Right atrium auricular region (tissue), 2 donors: ENCODE measurements at places on chromosomes 2 and 18.

GRCh38 chr2:11938196-11938595 is 191.8 kb downstream of the LPIN1 start:
- peak; percentile 88 for DNase-seq

GRCh38 chr2:145431181-145431951 is 911.4 kb upstream of the ZEB2 start:
- no peak for DNase-seq

DNA sequence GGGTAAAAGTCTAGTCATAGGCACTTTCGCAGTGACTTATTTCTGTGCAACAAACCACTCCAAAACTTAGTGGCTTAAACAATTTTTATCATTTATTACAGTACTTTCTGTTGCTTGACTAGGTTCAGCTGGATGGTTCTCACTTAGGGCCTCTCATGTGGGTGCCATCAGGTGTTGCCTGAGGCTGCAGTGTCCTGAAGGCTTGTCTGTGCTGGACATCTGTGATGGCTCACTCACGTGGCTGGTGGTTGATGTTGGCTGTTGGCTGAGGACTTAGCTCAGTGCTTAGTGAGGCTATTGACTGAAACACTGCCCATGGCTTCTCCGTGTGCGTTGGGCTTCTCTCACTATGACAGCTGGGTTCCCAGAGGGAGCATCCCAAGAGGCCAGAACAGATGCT is 81.4 kb upstream of the GCFC2 start:
- DNase-seq: no peak

DNA sequence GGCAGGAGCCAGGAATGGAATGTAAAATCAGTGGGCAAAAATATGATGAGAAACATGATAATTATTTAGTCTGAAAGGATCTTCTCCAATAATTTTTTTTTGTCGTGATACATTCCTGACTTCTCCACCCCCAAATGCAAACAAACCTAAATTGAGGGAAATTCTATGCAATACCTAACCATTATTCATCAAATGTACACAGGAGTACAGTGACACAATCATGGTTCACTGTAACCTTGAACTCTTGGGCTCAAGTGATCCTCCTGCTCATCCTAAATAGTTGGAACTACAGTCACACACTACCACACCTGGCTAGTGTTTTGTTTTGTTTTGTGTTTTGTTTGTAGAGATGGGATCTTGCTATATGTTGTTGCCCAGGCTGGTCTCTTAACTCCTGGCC is 46.5 kb downstream of the RAB10 start:
- no peak for DNase-seq

- no peak for DNase-seq
Measured at GRCh38 chr2:168643979-168644378, 158.5 kb upstream of the NOSTRIN start.

DNA sequence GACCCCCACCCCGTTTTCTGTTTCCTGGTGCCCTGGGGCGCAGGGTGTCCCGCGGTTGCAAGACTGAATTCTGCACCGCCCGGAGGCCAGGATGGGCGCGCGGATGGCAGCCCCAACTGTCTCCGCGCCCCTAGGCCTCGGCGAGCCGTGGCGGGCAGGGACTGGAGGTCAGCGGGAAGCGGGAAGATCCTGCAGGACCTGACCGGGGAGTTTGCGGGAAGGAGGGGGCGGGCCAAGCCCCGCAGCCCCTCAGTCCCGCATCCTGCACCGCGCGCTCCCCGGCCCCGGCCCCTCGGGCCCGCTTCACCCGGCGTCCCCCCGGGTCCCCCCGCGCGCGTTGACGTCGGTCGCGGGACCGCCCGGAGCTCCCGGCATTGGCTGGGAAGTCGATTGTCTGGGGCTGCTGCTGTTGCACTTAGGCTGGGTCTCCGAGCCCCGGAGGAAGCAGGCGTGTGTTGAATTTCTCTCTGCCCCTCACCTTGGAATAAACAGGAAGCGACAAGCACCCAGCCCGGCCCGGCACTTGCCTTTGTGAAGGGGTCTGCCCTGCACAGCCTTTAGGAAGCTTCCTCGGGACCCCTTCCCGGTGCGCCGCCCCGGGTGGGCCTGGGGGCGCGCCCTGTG is at the start of gene LDLRAD4:
TSS of gene LDLRAD4 (plus strand) at position 393 of the 624 bp plus-strand sequence.
- DNase-seq: peak; percentile 71

DNA sequence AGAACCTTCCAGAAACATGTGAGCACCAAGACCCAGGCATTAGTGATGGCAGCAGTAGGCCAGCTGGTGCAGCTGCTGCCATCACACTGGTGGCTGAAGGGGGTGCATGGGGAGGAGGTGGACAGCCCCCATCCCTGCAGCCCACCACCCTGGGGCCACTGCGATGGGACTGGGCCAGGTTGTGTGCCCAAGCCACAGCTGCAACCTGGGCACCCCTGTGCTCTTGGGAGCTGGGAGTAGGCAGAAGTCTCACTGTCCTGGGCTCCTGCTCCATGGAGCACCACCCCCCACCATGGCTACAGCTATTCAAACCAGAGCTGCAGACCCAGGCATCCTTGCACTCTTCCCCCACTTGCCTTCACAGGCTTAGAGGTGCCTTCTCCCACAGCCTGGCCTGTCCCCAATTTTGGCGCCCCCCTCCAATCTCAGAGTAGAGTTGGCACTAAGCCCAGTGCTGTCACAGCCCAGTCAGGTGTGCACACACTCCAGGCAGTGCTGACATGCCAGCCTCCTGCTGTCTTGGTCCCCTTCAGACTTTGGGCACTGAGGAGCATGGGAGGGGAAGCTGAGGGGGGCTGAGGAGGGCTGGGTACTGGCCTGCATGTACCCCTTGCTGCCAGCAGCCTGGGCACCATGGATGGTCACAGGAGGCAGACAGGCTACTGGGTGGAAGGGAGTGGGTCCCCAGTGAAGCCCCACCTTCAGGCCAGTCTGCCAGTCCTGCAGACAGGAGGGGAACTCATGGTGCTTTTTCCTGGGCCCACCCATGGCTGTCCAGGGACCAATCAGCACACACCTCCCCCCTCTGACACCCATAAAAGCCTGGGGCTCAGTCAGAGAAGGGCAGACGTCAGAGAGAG is 67.1 kb downstream of the CYP26B1 start:
- DNase-seq: no peak

DNA sequence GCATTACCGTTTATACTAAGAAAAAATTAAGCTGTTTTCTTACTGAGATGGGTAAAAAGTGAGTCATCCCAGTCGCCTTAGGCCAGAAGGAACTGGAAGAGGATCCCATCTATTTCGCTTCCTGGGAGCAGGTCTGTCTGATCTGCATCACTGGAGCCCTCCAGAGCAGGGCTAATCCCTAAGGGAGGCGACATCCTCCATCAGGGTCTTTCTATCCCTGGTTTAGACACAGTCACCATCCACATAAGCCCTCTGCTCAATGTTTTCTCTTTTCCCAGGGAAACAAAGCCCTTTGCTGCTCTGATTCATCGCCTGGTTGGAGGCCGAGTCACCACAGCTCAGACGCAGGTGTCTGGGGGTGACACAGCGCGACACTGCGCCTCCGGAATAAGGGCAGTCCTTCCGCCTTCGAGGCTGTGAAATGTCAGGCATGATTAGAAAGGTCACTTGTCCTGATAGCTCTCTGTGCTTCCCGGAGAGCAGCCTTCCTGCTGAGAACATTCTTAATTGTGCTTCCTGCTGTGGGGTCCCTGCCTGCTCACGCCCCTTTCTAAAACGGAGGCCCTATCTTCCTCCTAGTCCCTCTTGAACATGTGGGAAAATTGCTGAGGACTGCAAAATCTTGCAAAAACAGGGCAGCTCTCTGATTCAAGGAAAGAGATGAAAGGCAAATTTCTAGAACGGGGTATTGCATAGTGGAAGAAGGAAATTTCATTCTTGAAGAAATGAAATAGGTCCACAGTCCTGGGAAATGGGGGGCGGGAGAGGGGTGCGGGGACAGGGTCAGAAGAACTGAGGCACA is 56.3 kb downstream of the MARCHF4 start:
- no peak for DNase-seq
